Fibroblast of villous mesenchyme (primary cell): ENCODE measurements at places on chromosomes 3 and 15. TPM values are rescaled to one million over a fixed set of nuclear protein-coding genes. Genes with fewer than 3 reads are reported as not detected.

MUC20 gene
- total RNA-seq = 0.32 and 0.43 TPM in 2 replicates

BCL6 gene
- 17.4 and 26.8 TPM in 2 replicates for total RNA-seq

KCNMB2 gene
- total RNA-seq = under 0.01 TPM in 1 of 2 replicates, not detected in the other

GALNT15 gene
- 4.7 and 8.4 TPM in 2 replicates for total RNA-seq

CHRNB4 gene
- total RNA-seq = not detected in 2 replicates

LXN gene
- total RNA-seq = 32.0 and 50.9 TPM in 2 replicates

EIF1B gene
- 13.5 and 19.0 TPM in 2 replicates for total RNA-seq

ZNF620 gene
- total RNA-seq = 0.86 and 0.97 TPM in 2 replicates

ACAN gene
- 1.6 TPM in 1 of 2 replicates, not detected in the other for total RNA-seq
